ENCODE measurements at places on chromosomes 3 and 15. TPM values are rescaled to one million over a fixed set of nuclear protein-coding genes. Genes with fewer than 3 reads are reported as not detected.

The SCG3 gene
- not detected for total RNA-seq

The TMEM266 gene
- 0.09 TPM for total RNA-seq

The SLC9A9 gene
- 2.3 TPM for total RNA-seq

The ZNF620 gene
- 1.8 TPM for total RNA-seq

The C3orf33 gene
- 5.6 TPM for total RNA-seq

The NBEAL2 gene
- 10.2 TPM for total RNA-seq

The SSR3 gene
- total RNA-seq, result 191 TPM

DNA sequence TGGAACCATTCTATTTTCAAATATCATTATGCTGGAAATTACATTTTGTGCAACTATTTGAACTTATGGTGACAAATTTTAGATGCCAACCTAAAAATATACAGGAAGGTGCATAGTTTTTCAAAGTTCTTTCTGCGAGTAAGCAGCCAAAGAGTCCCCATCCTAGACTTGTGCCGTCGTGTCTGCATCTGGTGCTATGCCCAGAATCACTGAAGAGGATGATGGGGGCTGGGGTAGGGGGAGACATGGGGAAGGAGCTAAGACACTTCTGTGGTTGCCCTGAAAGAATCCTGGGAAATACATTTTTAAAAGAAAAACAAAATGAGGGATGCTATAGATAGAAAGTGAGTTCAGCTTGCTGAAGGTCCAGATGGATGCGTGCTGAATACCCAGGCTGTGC, 21.2 kb upstream of the FAM81A start:
- H3K4me1 ChIP-seq, result no peaks in the 10 kb centered on the region
- no peaks in the 10 kb centered on the region for H3K36me3 ChIP-seq
- no peak overlapping the region for H3K27ac ChIP-seq
- no peak overlapping the region for H3K4me3 ChIP-seq
- DNase-seq, result no peak

GRCh38 chr15:68431792-68432401, at the start of gene ITGA11:
ITGA11 (minus strand) TSS chr15:68432163; CDS start chr15:68432066, 97 bp downstream.
- H3K36me3 ChIP-seq, result no peaks in the 10 kb centered on the region
- H3K4me1 ChIP-seq, result peaks cover 18% of the 10 kb centered on the region
- peak; percentile 60 for DNase-seq
- H3K27ac ChIP-seq, result peak within 1 kb of the TSS; percentile 72
- peaks cover 54% of the 10 kb centered on the region for H3K27me3 ChIP-seq

DNA sequence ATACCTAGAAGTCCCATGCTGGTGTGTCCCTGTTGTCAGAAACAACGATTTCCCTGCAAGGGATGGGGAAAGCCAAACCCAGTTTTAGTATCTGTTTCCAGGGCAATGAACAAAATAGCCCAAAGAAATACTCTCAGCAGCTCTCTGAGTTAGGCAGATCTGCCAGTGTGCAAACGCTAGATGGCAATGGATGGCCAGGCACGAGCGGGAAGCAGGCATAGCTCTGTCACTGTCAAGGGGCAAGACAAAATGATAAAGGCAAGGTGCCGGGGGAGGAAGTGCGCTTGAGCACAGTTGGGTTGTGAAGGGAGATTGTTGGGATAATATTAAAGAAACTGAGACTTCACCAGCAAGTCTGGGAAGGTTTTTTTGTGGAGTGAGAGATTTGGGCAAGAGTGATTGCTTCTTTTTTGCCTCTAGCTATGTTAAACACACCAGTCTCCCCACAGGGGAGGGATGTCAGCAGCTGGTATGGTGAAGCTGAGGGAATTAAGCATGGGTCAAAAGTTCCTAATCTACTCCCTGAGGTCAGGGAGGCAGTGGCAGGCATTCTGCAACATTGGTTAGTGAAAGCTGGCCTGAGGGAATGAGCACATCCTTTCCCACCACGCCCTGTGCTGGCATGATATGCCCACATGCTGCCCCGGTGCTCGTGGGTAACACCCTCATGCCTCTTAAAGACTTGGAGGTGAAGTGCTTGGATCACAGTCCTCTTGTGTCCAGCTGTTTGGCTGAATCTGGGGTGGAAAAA, 117.5 kb downstream of the PDCD6IP start:
- H3K4me3 ChIP-seq, result no peak overlapping the region
- H3K27me3 ChIP-seq, result no peaks in the 10 kb centered on the region
- H3K4me1 ChIP-seq, result no peaks in the 10 kb centered on the region
- no peak overlapping the region for H3K27ac ChIP-seq

DNA sequence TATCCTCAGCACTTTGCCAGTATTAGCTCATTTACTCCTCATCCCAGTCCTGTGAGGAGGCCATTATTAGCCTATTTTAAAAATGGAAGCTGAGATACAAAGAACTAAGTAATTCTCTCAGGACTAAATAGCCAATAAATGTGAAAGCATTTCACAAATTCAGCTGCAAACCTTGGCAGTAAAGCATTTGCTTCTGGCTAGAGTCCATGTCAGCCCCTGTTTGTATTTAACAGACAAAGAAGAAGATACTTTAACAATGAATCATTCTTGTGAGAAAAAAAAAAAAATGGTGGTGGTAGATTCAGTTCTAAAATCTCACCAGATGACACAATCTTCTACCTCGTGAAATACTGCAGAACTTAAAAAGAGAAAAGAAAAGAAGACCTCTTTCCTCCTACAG, 85.0 kb upstream of the CNTN6 start:
- no peak overlapping the region for H3K27ac ChIP-seq
- H3K36me3 ChIP-seq, result no peaks in the 10 kb centered on the region
- no peaks in the 10 kb centered on the region for H3K27me3 ChIP-seq
- no peak overlapping the region for H3K4me3 ChIP-seq
- no peaks in the 10 kb centered on the region for H3K4me1 ChIP-seq

GRCh38 chr3:20160230-20160629, 25.8 kb downstream of the SGO1 start:
- no peak for DNase-seq
- H3K36me3 ChIP-seq, result peaks cover 4% of the 10 kb centered on the region
- peaks cover 18% of the 10 kb centered on the region for H3K4me1 ChIP-seq
- no peaks in the 10 kb centered on the region for H3K27me3 ChIP-seq
- H3K4me3 ChIP-seq, result no peak overlapping the region
- peak overlapping the region; percentile 58 for H3K27ac ChIP-seq

DNA sequence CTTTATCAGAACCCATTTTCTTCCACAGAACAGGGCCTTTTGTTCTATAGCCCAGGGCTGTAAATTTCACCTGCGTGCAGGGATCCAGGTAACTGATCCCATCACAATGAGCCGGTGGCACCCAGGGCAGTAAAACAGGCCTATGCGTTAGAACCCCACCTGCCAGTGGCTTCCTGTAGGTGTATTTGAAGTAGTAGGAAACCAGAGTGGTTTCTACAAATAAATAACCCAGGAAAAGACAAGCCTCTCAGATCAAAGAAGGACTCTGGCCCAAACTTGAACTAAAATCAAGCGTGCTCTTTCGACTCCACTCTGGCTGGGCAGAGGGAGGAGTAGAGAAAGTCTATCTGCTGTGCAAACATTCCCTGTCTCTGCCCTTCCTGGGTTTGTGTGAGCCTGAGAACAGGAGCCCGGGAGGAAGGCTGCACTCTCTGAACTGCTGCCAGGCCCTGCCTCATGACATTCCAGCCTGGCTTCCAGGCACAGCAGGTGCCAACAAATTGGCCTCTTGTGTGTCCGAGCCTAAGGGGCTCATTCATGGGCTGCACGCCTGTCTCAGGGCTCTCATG, 77.7 kb downstream of the CEMIP start:
- peaks cover 16% of the 10 kb centered on the region for H3K4me1 ChIP-seq
- H3K27me3 ChIP-seq, result no peaks in the 10 kb centered on the region
- DNase-seq, result peak; percentile 72
- H3K36me3 ChIP-seq, result no peaks in the 10 kb centered on the region
- H3K27ac ChIP-seq, result no peak overlapping the region

DNA sequence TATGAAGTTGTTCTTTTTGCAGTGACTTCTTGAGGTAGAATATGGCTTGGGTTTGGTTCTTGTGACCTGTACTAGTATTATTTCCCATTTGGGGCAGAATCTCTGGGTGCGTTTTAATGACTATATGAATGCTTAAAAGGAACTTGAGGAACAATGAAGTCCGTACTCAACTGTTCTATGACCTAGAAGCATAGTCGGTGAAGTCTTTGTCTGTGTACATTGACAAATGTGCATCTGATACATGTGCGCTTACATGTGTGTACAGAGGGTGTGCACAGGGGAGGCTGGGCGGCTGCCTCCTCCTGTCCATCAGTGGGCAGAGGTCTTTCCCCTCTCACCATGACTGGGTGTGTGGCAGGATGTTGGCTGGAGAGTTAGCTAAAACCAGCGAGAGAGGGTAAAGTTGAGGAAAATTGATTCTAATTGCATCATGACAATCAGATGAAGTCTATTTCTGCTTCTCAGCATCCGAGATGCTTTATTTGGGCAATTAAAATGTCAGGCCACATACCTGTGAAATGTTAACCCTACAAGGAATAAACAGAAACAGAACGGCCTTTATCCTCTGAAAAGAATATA, 1.0 kb upstream of the NR2F2 start:
- peaks cover 36% of the 10 kb centered on the region for H3K27me3 ChIP-seq
- H3K4me1 ChIP-seq, result peaks cover 24% of the 10 kb centered on the region
- H3K36me3 ChIP-seq, result peaks cover 9% of the 10 kb centered on the region
- H3K27ac ChIP-seq, result peak overlapping the region; percentile 84
- H3K4me3 ChIP-seq, result peak overlapping the region; percentile 75

DNA sequence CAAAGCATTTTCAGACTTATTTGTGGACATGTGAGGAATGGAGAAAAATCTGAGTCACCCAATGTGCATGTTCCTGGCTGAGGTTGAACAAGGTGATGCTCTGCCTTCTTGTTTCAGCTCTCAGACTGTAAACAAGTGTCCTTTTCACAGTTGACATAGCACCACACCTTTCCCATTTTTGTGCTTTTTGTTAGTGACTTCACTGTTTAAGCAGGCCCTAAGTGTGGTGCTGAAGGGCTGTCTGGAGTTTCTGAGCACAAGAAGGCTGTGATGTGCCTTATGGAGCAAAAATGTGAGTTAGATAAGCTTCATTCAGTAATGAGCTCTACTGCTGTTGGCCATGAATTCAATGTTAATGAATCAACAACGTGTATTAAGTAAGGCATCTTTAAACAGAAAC, 20.4 kb downstream of the ABI3BP start:
- H3K4me1 ChIP-seq, result no peaks in the 10 kb centered on the region
- H3K27me3 ChIP-seq, result no peaks in the 10 kb centered on the region
- no peak overlapping the region for H3K4me3 ChIP-seq
- no peak overlapping the region for H3K27ac ChIP-seq
- DNase-seq, result no peak
- H3K36me3 ChIP-seq, result no peaks in the 10 kb centered on the region

GRCh38 chr3:138408751-138409570, 25.5 kb upstream of the ESYT3 start:
- H3K27me3 ChIP-seq, result no peaks in the 10 kb centered on the region
- H3K4me1 ChIP-seq, result peaks cover 9% of the 10 kb centered on the region

GRCh38 chr3:116050311-116050915, 394.9 kb downstream of the LSAMP start:
- H3K27me3 ChIP-seq, result no peaks in the 10 kb centered on the region
- no peak overlapping the region for H3K4me3 ChIP-seq
- H3K36me3 ChIP-seq, result no peaks in the 10 kb centered on the region

DNA sequence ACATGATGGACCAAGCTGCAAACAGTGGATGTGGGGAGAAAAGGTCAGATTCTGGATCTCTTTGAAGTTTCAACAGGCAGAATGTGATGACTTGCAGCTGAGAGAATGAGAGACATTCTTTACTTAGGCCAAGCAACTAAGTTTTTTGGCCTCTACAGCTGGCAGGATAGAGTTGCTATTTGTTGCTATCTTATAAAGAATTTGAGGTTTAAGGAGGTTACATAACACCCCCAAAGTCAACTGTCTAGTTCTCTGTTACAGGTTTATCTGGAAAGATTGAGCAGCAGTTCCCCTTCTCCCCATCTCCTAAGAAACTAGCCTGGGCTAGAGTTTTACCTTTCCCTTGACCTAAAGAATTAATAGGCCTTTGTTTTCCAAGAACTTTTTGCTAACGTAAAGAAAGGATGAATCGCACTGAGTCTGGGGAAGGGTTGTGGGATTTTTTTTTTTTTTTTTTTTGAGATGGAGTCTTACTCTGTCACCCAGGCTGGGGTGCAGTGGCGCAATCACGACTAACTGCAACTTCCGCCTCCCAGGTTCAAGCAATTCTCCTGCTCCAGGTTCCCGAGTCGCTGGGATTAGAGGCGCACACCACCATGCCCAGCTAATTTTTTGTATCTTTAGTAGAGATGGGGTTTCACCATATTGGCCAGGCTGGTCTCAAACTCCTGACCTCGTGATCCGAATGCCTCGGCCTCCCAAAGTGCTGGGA, 26.6 kb upstream of the SLMAP start:
- no peaks in the 10 kb centered on the region for H3K4me1 ChIP-seq
- no peak for DNase-seq
- H3K36me3 ChIP-seq, result no peaks in the 10 kb centered on the region
- no peak overlapping the region for H3K27ac ChIP-seq

DNA sequence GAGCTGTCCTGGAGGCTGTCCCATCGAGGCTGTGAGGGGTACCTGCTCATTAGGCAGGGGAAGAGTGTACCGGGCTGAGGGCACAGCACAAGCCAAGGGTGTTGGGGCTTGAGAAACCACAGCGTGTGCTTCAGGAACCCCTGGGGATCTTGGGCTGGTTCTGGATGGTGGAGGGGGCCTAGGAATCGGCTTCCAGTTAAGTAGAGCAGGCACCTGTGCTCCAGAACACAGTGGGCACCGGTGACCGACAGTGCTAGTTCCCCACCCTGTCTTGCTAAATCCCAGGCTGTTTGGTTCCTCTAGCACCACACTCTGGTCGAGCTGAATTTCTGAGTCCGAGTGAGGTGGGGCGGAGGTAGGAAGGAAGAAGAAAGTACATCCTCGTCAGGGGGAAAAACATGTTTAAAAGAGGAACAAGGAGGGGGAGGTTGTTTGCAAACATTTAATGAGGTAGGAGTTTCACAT, 29.1 kb downstream of the SLC6A6 start:
- H3K27ac ChIP-seq, result peak overlapping the region; percentile 75
- peaks cover 7% of the 10 kb centered on the region for H3K36me3 ChIP-seq
- peaks cover 53% of the 10 kb centered on the region for H3K4me1 ChIP-seq
- H3K27me3 ChIP-seq, result no peaks in the 10 kb centered on the region
- no peak overlapping the region for H3K4me3 ChIP-seq
- DNase-seq, result no peak

GRCh38 chr3:23341147-23341838, 138.2 kb downstream of the UBE2E2 start:
- H3K27ac ChIP-seq, result no peak overlapping the region
- H3K4me1 ChIP-seq, result peaks cover 7% of the 10 kb centered on the region
- H3K36me3 ChIP-seq, result no peaks in the 10 kb centered on the region
- no peaks in the 10 kb centered on the region for H3K27me3 ChIP-seq
- no peak for DNase-seq

DNA sequence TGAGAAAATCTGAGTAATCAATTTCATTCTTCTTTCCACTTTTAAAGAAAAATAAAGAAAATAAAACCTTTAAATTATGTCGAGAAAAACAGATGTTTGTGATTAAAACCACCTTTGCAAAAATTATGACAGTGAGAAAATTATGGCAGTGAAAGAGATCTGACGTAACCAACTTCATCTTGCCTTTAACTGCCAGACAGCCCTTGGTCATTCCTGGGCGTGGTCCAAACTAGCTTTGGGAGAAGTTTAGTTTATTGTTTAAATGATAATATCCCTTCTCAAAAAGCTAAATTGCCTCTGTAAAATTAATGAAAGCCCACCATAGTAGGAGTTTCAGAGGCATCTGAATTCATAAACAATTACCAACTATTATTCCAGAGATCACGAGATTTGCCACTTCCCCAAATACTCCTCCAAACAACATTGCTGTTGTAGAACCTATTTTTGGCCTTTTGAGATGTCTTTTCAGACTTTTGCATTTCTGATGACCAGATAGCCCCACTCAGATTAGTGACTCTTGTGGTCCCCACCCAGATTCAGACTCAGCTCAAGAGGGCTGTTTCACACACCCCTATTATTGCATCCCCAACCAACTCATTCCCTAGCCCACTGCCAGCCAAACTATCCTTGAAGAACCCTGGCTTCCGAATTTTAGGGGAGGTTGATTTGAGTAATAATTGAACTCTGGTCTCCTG, 664.4 kb upstream of the CBLB start:
- no peak overlapping the region for H3K4me3 ChIP-seq
- H3K36me3 ChIP-seq, result no peaks in the 10 kb centered on the region
- H3K4me1 ChIP-seq, result no peaks in the 10 kb centered on the region
- H3K27me3 ChIP-seq, result no peaks in the 10 kb centered on the region
- no peak for DNase-seq
